Activated CD8-positive, alpha-beta memory T cell treated with anti-CD3 and anti-CD28 coated beads for 4 hours (primary cell): ENCODE measurements at places on chromosomes 6 and 20.

GRCh38 chr20:32443386-32443974, 85.3 kb downstream of the ASXL1 start:
- no peak for DNase-seq

- no peak for DNase-seq
These were observed 762 bp downstream of the SIRPB1 start for GRCh38 chr20:1618954-1619540.

DNA sequence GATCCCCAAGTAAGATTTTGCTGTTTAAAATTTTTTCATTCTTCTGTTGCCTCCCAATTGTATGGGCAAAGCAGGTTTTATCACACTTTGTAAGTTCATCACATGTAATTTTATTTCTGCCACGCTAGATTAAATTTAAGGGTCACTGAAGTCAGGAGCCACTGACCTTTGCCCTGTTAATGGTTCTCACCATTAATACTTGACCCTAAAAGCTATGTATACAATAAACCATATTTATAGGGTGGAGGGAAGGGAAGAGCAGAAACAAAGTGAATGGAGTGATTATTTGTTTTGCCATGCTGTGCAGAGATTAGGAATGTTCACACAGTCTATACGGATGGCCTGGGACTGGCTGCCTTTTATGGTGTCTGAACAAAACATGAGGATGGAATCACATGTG, 186.7 kb downstream of the BMP2 start:
- DNase-seq, result no peak

DNA sequence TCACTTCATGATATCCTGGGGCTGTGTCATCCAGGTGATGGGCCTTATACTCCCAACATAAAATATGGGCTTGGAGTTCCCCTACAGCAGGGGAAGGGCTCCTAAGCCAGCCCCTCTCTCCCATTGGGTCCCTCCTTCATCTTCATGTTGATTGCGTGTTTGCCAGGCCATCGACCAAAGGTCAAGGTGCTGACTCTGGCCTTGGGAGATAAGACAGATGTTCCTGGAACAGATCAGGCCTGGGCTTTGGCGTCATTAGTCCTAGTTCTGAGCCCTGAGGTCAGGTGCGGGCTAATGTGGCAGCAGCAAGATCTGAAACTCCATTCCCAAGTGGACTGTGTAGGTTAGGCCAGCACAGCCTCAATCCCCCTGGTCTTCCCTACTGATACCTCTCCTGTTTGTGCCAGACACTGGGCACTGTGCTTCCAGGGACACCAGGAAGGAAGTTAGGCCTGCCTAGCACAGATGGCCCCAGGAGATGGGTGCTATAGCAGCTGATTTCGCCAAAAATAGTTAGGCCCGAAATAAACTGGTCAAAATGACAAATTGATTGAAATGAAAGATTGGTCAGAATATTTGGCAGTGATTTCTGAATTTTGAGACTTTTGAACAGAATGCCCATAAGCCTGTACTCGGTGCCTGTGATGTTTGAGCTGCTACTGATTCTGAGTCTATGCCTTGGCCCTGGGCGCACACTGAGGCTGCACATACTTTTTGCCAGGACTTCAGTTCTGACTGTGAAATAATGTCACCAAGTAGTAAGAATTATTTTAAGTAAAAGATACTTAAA, 28.8 kb downstream of the EPB41L1 start:
- no peak for DNase-seq

DNA sequence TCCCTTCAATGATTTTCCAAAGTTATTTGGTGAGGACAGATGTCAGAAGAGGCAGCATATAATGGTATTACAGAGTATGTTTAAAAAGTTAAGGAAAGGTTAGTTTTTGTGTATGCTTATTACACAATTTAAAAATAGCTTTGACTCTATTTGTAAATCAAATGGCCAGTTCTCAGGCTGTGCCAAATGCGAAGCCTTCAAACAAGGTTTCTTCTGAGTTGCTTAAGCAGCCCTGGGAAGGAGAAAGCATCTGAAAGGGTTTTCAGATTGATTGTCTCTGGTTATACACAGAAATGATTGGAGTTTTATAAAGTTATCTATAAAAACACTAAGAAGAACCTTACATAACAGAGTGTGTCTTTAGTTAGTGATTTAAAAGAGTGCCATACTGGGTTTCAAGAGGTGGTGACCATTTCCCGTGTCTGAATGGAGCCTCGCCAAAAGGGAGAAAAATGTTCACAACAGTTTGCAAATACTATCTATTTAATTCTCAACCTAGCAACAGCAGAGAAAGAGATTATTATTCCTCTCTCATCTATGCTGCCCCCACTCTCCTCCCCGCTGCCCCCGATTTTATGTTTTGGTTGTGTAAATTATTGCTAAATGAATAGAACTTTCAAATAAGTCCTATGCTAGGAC, 16.7 kb downstream of the CD109 start:
- DNase-seq, result no peak

DNA sequence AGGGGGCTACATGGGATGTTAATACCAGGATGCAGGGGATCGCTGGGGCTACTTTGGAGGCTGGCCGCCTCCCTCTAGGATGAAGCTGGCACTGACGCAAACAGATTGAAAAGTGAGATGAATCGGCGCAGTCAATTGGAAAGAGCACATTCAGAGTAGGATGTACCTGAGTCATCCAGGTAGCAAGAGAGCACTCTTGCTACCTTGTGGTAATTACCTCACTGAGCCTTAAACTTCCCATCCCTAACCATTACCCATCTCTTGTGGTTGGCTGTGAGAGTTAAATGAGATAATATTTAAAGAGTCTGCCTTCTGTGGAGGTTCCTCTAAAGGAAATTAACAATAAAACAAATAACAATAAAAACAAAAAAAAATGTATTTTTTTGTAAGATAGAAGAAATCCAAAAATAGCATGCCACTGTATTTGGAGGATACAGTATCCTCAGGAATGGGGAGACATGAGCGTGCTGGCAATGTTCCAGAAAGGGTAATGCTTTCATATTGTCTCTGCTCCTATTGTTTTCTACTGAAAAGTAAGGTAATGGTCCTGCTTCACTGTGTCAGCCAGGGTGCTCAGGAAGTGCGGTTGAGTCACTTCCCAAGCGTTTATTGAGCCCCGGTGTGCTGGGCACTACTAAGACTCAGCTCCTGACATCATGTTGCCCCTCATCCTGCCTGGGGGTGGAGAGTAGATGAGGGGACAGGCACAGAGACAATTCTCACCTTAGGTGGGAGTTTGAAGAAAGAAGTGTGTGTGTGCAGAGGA, 301.1 kb downstream of the EYA4 start:
- DNase-seq, result no peak
